Calu3 (cell line): ENCODE measurements at places on chromosomes 13 and 19.

DNA sequence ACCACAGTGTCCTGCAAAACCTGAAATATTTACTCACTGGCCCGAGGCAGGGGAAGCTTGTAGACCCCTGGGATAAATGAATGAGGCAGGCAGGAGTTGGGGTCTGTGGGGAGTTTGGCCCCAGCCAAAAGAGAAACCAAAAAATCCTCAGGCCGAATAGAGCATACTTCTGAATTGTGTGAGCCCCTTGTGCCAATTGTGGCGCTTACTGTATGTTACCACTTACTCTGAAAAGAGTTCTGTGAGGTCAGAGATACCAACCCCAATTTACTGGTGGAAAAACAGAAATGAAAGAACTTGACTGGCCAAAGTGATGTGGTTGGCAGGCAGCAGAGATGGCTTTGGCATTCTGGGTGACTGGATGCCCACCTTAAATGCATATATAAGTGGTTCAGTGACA is 6.9 kb downstream of the CARM1 start:
- DNase-seq = no peak

- DNase-seq = no peak
Measured at GRCh38 chr13:110471833-110472162, 89.7 kb downstream of the RAB20 start.

GRCh38 chr13:90999401-90999800 is 348.1 kb upstream of the MIR17HG start:
- DNase-seq = no peak

GRCh38 chr13:99971576-99972189 is at the start of gene ZIC5:
Gene ZIC5, minus strand, starts transcription at chr13:99971767. Its CDS starts 164 bp downstream, at chr13:99971603.
- no peak for DNase-seq

DNA sequence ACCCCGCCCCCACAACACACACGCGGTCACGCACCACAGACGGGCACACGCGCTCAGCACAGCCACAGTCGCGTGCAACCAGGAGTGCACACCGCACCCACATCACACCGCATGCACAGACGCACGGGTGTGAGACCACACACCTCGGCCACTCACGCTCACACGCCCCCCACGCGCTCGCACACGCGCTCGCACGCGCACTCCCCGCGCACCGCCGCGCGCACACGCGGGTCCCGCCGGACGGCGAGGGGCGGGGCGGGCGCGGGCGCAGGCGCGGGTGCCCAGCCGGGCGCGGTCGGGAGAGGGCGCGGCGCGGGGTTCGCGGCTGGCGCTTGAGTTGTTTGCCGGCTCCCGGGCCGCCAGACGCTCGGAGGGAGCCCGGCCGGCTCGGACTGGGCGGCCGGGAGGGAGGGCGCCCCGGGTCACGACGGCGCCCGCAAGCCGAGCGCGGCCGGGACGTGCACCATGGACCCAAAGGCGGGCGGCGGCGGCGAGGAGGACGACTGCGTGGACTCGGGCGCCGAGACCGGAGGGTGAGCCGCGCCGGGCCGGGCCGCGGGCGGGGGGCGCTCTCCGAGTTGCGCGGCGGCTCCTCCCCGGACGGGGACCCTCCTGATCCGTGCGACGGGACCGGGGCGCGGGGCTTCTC is at the start of gene FAM124A:
Gene FAM124A (plus strand): TSS at position 362 of the 649 bp plus-strand sequence. CDS start 104 bp downstream, at position 466.
- DNase-seq = peak; percentile 63

DNA sequence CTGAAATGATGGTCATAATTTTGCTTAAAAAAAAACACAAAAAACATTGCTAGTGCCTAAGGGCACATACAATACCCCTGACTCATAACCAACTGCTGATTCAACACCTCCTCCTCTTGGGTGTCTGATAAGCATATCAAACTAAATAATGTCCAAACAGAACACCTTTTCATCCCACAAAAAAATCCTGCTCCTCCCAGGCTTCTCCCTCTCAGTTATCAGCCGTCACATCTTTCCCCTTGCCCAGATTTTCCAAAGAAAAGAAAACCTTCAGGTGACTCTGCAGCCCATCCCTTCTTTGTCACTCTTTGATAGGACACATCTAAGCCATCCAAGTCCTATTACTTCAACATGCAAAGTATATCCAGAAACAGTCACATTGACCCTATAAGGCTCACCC is 46.9 kb downstream of the ABCC4 start:
- no peak for DNase-seq

- no peak for DNase-seq
Measured at GRCh38 chr13:43725460-43725859, 61.3 kb downstream of the ENOX1 start.

- DNase-seq = no peak
Measured at GRCh38 chr19:16449330-16449961, 22.3 kb downstream of the EPS15L1 start.

- peak; percentile 56 for DNase-seq
Measured at GRCh38 chr19:1469255-1470054, 9.6 kb downstream of the C19orf25 start.

DNA sequence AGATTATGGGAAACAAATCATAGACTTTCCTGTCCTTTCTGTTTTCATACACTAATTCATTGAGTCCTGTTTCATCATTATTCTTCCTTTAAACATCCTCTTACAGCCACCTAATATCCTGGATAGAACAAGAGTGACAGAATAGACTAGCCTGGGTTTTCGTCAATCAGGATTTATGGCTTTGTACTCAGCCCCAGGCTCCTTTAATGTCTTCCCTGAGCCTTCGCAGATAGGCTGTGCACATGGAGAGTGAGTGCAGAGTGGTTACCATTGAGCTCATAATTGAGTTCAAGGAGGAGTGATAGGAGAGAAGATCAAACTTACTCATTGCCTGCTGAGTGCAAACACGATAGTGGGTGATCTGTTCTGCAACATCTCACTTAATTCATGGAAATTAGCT is 304.9 kb downstream of the TDRD3 start:
- DNase-seq = no peak

DNA sequence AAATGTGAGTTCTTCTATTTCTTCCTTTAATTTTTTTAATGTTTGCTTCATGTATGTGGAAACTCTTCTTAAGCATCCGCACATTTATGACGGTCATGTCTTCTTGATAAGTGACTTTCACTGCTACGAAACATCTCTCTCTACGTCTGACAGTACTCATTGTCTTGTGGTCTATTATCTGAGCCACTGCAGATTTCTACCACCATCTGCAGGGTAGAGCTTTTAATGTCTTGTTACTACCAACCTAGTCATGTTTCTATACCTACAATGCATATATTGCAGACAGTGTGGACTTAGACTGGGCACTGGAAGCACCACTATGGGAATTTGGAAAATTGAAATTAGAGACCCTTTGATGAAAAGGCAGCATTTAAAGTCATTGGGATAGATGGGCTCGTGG is 75.4 kb upstream of the ARHGEF7 start:
- DNase-seq = no peak

DNA sequence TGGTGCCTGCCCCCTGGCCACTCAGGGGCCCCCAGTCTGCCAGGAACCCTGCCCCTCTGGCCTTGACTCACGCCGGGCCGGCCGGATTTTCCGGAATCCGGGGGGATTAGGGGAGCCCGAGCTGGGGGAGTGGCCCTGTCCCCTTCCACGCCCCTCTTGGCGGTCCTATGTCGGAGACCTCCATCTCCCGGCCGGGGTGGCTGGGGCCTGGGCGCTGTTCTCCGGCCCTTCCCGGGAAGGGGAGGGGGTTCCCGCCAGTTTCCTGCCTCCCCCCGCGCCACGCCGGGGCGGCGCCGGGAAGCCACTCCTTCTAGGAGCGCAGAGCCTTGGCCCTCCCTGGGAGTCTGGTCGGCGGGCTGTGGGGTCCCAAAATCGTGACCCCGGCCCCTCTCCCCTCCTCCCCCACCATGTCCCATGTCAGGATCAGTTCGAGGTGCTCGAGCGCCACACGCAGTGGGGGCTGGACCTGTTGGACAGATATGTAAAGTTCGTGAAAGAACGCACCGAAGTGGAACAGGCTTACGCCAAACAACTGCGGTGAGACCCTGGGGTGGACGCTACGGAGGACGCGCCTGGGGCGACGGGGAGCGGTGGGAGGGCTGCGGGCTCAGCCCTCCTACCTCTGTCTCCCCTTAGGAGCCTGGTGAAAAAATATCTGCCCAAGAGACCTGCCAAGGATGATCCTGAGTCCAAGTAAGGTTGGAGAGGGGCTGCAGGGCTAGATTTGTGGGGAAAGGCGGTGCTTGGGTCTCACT is 1.3 kb downstream of the TRIP10 start:
- DNase-seq = peak; percentile 65

GRCh38 chr19:55368701-55369563 is 1.3 kb downstream of the IL11 start:
- peak; percentile 54 for DNase-seq

- no peak for DNase-seq
Measured at GRCh38 chr13:61246351-61246750, 169.3 kb downstream of the PCDH20 start.

DNA sequence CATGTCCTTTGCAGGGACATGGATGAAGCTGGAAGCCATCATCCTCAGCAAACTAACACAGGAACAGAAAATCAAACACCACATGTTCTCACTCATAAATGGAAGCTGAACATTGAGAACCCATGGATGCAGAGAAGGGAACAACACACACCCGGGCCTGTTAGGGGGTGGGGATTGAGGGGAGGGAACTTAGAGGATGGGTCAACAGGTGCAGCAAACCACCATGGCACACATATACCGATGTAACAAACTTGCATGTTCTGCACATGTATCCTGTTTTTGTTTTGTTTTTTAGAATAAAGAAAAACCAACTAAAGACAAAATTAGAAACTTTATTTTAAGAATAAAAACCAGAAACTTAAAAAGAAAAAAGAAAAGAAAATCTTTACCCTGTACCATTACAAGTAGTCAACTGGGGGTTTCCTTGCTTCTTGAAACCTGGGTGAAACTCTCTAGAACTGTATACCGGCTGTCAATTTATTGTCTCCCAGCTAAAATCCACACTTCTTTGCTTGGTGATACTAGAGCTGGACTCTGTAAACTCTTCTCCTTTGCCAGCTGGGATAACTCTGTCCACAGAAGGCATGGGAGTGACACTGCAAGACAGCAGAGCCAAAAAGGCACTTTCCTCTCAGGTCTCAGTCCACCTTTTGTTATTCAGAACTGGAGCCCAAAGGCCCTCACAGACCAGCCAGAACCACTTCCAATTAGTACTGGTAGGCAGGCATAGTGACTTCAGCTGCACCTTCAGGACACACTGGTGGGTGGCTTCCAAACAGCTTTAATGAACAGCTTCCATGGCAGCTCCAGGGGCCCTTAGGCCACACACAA is 9.0 kb downstream of the MICU2 start:
- DNase-seq = no peak

- no peak for DNase-seq
Measured at GRCh38 chr13:93956426-93956825, 523.1 kb downstream of the DCT start.

GRCh38 chr19:46287585-46287984 is 9.3 kb upstream of the HIF3A start:
- DNase-seq = no peak

- DNase-seq = peak; percentile 94
Measured at GRCh38 chr19:42279902-42280814, 11.1 kb downstream of the CIC start.

DNA sequence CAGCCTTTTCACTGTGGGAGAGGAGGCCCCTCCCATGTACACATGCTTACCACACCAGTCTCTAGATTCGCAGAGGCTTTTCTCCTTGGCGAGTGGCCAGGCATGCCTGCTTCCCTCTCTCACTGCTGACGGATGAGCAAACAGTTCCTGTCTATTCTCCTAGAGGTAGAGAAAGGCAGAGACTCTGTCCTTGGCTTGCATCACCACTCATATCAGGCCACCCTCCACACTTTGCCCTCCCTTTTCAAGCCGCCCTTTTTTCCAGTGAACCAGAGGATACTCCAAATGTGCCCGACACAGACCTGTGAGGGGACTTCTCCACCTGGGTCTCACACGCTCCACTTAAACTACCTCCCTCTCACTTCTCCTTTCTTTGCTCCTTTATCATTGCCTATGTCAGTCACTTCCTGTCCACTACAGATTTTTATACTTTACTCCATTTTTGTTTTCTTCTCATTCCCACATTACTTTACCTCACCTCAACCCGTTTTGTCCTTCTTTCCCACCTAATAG is 284.6 kb downstream of the DNAJC15 start:
- DNase-seq = no peak

- DNase-seq = peak; percentile 50
Measured at GRCh38 chr19:11767633-11768133, 883 bp downstream of the ZNF441 start.
